ENCODE measurements at places on chromosomes 7 and 10.

GRCh38 chr7:28483908-28484605 is 71.7 kb downstream of the CREB5 start:
- DNase-seq = no peak

GRCh38 chr7:80724249-80724871 is 85.9 kb downstream of the CD36 start:
- DNase-seq = no peak

- no peak for DNase-seq
Measured at GRCh38 chr10:113562069-113562468, 9.2 kb downstream of the HABP2 start.

GRCh38 chr7:35430547-35431153 is 176.8 kb upstream of the TBX20 start:
- DNase-seq = no peak

Data from stimulated activated CD8-positive, alpha-beta memory T cell treated with anti-CD3 and anti-CD28 coated beads, Interleukin-15, amount 100 ng/mL, for 1 hour (primary cell).